ENCODE measurements at places on chromosomes 3 and 15.

DNA sequence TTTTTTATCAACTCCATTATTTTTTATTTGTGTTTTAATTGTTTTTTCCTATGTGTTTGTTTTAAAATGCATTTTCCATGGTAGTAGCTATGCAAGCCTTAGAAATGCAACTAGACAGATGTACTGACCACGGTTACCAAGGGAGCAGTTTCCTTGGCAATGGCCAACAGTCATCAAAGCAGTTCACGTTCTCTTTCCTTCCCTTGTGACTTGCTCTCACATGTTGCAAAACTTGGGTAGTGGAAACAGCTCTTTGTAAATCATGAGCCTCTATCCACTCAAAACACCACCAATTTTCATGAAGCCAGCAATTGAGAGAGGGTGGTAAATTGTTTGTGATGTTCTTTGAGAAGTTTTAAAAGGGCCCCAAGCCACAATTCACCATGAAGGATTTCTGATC is 499.4 kb upstream of the MDFIC2 start:
- DNase-seq = peak; percentile 39

GRCh38 chr3:183572935-183573334 is 17.4 kb upstream of the KLHL6 start:
- DNase-seq = no peak

- no peak for DNase-seq
Measured at GRCh38 chr3:31009881-31010280, 115.4 kb upstream of the GADL1 start.

DNA sequence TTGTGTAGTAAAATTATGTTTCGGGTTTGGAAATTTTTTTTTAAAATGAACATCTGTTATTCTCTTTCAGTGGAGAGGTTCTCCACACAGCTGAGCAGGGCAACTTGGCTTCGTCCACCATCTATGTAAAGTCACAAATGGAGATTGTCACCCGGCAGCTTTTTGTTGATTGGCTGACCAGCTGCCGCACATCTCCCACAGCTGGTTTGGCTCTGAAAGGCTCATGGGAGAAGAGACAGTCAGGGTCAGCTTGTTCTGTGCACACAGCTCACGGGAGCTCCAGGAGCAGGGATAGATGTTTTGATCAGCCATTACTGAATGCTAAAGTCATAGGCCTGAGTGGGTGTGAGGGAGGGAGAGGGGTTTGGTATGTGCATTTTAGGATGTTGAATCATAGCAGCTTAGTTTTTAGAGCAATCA is 12.9 kb upstream of the CCDC80 start:
- DNase-seq = peak; percentile 86

GRCh38 chr3:146517684-146518435 is 26.5 kb downstream of the PLSCR1 start:
- DNase-seq = no peak

DNA sequence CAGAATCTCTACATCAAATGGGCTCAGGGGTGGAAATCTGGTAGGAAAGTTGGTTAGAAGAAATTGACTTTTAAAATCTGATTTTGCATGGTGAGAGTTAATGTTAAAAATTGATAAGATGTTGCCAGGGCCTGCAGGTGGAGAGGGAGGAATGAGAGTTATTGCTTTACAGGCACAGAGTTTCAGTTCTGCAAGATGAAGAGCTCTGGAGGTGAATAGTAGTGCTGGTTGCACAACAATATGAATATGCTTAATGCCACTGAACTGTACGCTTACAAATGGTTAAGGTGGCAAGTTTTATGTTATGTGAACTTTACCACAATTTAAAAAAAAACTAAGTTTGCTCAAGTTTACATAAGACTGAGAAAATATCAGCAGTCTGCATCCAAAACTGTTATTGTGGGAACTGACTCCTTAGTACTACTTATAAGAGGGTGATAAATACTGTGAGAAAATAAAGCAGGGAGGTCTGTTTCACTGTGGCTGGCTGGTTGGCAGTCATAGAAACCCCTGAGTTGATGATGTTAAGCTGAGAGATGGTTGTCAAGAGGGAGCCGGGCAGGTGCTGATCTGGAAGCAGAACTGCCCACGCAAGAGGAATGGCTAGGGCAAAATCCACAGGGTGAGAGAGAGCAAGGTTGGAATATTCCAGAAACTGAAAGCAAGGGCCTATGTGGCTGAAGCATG is 144.9 kb downstream of the EDEM1 start:
- no peak for DNase-seq

- DNase-seq = peak; percentile 12
Measured at GRCh38 chr3:111103807-111104206, 32.2 kb downstream of the NECTIN3 start.

DNA sequence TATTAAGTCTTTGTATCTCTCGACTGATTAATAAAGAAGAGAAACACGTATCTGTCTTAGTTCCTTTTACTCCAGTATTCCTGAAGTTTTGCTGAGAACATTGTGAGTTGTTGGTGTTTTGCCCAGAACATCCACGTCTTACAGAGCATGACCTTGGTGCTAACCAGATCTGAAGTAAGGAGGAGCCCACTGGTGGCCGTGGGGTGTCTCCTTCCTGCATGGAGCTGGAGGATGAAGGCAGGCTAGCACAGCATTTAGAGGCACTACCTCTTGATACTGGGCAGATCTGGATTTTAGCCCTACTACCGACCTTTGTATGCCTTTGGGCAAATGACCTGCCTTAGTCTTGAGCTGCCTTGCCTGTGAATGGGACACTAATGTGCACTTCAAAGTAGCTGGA is 28.9 kb upstream of the ESYT3 start:
- no peak for DNase-seq

- peak; percentile 54 for DNase-seq
Measured at GRCh38 chr15:38683382-38684242, 119.0 kb upstream of the RASGRP1 start.

DNA sequence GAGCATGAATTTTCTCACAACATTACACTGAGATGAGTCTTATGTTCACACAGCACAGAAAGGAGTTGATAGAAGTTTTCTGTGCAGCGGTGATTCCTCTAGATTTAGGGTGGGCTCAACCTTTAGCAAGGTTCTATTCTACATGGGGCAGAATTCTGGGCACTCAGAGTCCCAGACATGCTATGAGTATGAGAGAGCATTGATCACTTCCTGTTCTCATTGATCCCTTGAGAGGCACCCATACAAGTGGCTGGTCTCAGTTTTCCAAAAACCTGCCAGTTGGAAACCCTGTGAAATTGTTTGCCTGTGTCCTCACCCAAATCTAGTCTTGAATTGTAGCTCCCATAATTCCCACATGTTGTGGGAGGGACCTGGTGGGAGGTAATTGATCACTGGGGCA is 112.5 kb upstream of the NR2F2 start:
- no peak for DNase-seq

- DNase-seq = no peak
Measured at GRCh38 chr3:46750555-46751038, 32.9 kb upstream of the PRSS50 start.

DNA sequence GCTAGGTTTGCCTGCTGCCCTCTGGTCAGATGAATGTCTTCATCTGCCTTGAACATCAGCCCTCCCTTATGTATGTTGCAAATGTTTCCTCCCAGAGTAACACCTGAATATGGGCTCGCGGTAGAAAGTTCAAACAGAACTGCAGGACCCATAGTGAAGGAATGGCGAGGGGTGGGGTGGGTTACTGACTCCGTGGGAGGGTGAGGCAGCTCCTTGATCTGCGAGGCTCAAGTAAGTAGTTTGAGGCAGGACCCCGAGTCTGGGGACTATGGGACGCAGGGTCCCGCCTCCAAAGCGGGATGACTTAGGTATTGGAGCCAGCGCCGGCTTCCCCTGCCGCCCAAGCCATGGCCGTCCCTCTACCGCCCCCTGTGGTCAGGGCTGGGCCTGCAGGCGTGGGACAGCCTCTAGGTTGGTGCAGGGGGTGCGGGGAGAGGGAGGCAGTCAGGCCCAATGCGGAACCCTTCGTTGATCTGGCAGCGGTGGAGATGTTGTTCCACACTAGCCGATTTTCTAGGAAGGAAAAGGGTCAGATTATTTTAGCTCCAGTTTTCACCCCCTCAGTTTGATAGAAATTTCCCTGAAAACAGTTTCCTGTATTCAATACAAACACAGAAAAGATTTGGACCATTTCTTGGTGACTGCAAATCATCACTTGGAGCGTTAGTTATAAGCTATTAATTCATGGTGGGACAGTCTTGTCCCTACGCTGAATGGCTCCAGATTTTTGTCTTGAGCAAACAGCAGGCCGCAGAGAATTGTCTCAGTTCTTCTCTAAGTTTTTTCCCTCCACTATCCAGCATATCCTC is 72.3 kb downstream of the CORO2B start:
- no peak for DNase-seq

DNA sequence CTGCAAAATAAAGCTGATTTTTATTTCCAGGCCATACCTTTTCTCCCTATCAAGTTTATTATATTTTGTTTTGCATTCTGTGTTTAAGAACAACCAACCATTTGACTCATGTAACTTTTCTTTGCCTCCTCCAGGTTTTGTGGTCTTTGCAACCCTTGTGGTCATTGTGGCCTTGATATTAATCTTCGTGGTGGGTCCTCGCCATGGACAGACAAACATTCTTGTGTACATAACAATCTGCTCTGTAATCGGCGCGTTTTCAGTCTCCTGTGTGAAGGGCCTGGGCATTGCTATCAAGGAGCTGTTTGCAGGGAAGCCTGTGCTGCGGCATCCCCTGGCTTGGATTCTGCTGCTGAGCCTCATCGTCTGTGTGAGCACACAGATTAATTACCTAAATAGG is 27.6 kb downstream of the NIPA2 start:
- peak; percentile 5 for DNase-seq

DNA sequence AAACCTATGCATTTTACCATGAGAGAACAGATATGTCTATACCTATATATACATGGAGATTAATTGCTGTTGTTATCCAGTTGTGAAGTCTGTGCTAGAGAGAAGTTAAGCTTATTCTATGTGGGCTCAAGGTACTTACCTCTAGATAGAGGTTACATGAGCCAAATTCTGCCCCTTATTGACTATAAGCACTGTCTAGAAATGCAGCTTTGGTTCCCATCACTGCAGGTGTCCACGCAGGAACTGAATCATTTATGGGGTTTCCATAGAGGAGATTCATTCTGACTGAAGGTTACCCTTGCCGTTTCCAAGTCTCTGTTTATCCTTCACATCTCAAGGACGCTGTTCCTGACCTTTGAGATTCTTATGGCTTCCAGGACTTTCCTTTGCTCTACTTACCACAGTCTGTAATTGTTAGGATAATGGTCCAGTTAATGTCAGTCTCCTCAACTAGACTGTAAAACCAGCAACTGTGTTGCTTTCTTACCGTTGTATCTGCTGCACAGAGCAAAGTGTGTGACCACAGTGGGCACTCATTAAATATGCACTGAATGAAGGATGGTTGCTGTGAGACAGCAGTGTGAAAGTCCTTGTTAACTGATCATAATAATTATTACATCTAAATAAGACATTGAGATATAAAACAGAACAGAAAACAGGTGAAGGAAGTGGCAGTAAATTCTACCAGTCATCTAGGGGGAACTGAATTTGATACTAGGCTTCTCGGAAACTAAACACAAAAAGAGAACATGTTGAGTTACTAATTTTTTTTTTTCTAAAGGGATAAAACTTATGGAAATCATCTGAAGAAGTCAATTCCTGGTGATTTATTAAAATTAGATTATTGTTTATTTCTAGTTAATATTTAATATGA is 44.0 kb upstream of the BCL6 start:
- DNase-seq = no peak

GRCh38 chr3:135516143-135516542 is 449.4 kb upstream of the PPP2R3A start:
- peak; percentile 34 for DNase-seq

Measured in HFFc6 (cell line).